GM03348 (cell line): ENCODE measurements at places on chromosomes 3 and 15.

- DNase-seq: peak; percentile 89
These were observed 185.0 kb upstream of the ANKRD28 start for GRCh38 chr3:15982667-15983196.

- DNase-seq: no peak
These were observed 77.6 kb downstream of the ZNF385D start for GRCh38 chr3:21673393-21673792.

- DNase-seq: no peak
These were observed 24.4 kb downstream of the LARP6 start for GRCh38 chr15:70829371-70830166.

GRCh38 chr3:10363935-10364334 is 43.0 kb upstream of the SEC13 start:
- DNase-seq: no peak

DNA sequence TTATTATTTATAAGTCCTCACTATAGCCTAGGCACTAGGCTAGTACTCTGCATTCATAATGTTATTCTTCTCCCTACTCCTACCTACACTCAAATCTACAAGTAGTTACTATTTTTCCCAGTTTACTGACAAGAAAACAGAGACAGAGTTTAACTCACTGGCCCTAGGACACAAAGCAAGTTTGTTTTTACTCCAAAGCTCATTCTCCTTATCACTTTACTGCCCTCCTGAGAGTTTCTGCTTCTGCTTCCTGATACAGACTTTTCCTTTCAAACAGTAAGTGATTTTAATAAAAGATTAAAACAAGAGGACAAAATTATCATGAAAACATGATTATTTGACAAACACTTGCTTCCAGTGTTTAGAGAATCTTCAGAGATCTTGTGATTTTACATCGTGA is 60.6 kb upstream of the CADPS start:
- no peak for DNase-seq

DNA sequence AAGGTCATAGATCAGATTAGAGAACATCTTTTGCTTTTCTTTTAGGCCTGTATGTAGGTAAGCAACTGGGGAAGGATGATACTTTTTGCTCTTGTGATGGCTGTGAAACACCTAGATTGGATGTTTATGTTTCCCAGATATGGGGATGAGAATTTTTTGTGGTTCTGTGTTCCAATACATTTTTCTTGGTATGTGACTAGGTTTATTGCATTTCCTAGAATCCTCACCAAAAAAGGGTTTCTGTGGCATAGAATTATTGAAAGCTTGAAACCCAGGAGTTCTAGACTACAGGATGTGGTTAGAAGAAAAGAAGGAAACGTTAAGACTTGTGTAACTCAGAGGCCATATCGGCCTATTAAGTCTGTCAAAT is 25.8 kb downstream of the OXNAD1 start:
- peak; percentile 37 for DNase-seq

- DNase-seq: no peak
These were observed 148.9 kb downstream of the SMAD6 start for GRCh38 chr15:66850996-66851310.

DNA sequence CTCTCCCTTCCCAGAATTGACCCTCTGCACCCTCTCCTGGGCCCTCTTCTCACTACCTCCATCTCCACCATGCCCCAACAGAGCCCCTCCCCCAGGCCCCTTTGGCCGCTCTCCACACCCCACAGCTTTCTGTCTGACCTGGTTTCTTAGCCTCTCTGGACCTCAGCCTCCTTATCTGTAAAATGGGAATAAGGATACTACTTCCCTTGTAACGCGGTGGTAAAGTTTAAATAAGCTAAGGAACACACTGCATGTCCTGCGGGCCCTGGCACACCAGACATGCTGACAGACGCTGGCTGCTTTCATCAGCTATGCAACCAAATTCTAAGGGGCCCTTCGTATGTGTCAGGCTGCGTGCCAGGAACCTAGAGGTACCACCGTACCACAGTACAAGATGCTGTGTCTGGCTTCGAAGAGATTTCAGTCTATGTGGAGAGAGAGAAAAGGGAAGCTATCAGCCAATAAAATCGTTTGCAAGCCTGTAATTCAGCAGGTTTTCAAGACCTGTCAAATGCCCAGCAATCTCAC is 777 bp upstream of the SLC51A start:
- no peak for DNase-seq

DNA sequence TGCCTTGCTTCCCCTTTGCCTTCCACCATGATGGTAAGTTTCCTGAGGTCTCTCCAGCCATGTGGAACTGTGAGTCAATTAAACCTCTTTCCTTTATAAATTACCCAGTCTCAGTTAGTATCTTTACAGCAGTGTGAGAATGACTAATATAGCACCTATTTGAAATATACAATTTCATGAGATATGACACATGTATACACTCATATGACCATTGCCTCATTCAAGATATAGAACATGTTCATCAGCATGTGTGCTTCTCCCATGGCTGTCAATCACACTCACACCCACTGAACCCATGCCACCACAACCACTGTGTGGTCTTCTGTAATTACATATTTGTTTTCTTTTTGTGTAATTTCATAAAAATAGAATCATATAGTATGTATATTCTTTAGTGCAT is 599.5 kb upstream of the EPHA6 start:
- DNase-seq: no peak

DNA sequence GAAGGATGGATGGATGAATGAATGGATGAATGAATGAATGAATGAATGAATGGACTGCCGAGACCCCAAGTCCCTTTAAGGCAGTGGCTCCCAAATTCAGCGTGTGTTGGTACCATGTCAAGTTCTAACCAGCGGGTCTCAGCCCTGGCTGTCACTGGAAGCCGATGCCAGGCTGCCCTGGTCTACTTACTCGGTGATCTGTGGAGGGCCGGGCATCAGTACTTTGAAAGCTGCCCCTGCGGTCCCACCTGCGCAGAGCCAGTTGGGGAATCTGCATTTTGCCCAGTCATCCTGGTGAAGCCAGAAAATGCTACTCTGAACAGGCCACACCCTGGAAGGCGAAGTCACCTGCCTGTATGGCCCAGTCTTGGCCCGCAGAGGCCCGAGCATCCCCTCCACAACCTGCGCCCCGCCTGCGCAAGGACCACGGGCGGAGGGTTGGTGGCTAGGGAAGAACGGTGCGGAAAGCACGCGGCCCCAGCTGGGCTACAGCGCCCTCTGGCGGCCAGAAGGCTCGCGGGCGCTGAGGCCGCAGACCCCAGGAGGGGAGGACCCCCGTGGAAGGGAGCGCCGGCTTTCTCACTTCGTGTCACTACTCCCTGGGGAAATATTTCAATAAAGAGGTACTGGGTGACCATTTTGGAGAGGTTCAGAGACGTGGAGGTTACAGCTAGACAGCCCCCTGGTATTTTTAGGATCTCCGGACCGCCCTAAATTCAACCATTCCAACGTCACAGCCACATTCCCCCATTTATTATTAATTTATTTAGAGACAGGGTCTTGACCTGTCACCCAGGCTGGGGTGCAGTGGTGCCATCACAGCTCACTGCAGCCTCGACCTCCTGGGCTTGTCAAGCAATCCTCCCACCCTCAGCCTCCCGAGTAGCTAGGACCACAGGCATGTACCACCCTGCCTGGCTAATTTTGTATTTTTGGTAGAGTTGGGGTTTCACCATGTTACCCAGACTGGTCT is 34.9 kb downstream of the PRKCD start:
- peak; percentile 91 for DNase-seq

GRCh38 chr15:25695875-25696760 is 167.0 kb downstream of the ATP10A start:
- DNase-seq: no peak

DNA sequence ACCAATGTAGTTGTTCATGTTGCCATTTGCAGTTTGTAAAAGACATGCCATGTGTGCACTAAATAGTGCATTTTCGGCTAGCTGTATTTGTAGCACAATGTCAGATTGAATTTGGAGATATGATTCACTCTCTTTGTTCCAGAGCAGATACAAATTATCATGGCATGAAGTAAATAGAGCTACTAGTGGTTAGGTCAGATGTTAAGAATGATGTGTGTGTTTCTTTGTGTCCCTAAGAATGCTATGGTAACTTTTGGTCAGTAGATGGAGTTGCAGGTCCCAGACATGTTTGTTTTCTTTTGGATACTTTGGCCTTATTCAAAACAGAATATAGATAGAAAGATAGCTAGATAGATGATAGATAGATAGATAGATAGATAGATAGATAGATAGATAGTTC is 595.8 kb downstream of the NLGN1 start:
- peak; percentile 76 for DNase-seq

- DNase-seq: no peak
These were observed 317.0 kb downstream of the VGLL3 start for GRCh38 chr3:86673991-86674390.

DNA sequence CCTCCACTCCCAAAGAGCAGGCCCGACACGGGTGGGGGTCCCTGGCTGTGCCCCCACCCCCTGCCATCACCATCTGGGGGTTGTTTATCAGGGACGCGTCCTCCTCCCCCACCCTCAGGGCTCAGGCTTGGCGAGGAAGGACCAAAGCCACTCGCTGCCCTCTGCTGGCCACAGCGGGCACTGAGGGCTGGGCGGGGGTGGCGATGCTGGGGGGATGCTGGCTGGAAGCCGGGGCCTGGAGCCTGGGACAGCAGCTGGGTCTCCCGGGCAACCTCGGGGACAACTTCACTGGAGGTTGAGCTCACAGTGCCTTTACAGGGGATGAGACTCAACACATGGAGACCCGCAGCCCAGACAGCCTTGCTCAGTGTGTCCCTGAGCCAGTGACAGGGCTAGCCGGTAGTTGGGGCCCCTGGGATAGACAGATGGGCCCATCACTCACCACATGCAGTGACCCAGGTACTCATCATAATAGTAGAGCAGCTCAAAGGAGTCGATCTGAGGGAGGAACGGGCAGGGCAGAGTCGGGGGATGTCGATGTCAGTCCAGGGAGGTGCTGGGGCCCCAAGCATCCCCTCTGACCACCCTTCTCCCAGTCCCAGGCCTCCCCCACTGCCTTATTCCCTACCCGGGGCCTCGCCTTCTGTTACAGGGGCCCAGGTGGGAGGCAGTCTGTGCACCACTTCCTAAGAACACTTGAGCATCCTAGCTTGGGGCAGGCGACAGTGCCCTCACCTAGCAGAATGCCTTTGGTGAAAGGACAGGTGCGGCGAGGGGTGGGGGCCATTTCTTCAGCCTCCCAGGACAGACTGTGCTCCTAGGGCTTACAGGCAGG is 5.9 kb upstream of the CALML4 start:
- DNase-seq: peak; percentile 92

DNA sequence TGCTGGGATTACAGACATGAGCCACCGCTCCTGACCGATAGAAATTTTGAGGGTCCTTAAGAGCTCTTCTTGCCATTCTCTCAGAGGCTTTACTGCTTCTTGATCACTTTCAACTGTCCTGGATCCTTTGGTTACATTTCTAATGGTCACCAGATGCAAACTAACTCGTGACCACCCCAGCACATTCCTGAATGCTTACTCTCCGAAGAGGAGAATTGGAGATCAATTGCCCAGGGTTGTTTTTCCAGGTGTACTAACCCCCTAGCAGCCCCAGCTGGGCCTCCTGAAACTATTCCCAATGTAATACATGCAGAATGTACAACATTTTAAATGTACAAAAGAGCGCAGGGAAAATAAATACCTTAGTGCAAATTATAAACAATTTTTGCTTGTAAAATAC is 65.1 kb upstream of the TBL1XR1 start:
- peak; percentile 21 for DNase-seq

DNA sequence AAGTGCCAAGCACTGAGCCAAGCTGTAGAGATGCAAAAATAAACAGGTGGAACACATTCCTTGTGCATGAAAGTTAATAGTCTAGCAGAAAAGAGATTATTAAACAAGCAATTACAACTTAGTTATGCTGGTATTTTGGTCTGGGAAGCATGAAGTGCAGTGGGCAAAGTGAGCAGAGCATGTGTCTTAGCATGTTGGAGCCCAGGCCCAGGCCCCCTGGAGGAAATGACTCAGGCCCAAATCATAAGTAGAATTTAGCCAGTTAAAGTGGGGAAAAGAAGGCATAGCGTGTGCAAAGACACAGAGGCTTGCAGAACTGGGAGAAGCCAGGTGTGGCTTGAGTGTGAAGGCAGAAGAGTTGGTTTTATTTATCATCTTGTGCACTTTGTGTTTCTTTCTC is 163.8 kb upstream of the ATP11B start:
- no peak for DNase-seq

- DNase-seq: peak; percentile 11
These were observed 619 bp downstream of the EIF2AK4 start for GRCh38 chr15:39934397-39935071.

GRCh38 chr3:123158899-123159390 is 42.8 kb upstream of the SEC22A start:
- DNase-seq: no peak

DNA sequence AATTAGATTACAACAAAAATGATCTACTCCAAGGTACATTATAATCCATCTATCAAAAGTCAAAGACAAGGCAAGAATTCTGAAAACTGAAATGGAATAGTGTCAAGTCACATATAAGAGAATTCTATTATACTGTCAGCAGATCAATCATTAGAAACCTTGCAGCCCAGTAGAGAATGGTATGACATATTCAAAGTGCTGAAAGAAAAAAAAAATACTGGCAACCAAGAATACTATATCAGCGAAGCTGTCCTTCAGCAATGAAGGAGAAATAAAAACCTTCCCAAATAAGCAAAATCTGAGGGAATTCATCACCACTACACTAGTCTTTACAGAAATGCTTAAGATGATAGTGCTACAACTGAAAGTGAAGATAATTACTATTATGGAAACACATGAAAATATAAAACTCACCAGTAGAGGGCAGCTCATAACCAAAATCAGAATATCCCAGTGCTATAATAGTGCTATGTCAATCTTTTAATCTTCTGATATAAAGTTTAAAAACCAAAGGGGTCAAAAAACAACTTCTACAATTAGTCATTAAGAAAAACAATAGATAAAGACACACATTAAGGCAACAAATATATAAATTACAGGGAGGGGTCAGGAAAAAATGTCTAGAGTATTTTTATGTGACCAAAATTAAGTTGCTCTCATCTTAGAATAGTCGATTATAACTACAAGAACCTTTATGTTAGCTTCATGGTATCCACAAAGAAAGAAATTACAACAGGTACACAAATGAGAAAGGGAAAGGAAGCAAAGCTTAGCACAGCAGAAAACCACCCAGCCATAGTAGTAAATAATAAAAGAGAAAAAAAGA is 190.7 kb upstream of the CNTN6 start:
- DNase-seq: peak; percentile 5

GRCh38 chr3:110542552-110543150 is 529.0 kb upstream of the NECTIN3 start:
- no peak for DNase-seq

- DNase-seq: peak; percentile 67
These were observed 21.7 kb upstream of the GMNC start for GRCh38 chr3:190883973-190884832.

GRCh38 chr3:99429502-99429901 is 208.9 kb upstream of the COL8A1 start:
- no peak for DNase-seq

GRCh38 chr15:71281256-71281655 is 166.0 kb downstream of the THSD4 start:
- DNase-seq: no peak

DNA sequence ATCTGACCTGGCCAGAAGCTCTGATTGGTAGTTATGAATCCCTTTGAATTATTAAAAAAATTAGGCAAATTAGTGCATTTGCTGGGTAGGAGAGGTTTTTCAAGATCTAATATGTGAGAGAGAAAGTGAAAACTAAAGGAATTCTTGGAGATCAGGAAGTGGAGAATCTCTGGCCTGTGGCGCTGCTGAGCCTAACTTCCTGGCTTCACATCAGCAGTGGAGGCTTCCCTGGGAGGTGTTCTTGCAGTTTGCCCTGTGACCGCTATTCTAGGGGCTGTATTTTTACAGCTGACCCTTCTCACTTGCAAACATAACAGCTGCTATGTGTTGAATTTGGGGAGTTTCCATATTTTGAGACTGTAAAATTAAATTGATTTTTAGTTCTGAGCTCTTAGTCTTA is 166.4 kb downstream of the ATG7 start:
- peak; percentile 34 for DNase-seq
